ENCODE measurements at places on chromosomes 1 and 21.

GRCh38 chr1:195481293-195481692 lies 1126.9 kb downstream of the KCNT2 start:
- no peak for DNase-seq

GRCh38 chr1:165254896-165255625 lies 101.5 kb downstream of the LMX1A start:
- no peak for DNase-seq

- DNase-seq = peak; percentile 21
Measured at GRCh38 chr1:41492341-41492848, 7.9 kb upstream of the EDN2 start.

DNA sequence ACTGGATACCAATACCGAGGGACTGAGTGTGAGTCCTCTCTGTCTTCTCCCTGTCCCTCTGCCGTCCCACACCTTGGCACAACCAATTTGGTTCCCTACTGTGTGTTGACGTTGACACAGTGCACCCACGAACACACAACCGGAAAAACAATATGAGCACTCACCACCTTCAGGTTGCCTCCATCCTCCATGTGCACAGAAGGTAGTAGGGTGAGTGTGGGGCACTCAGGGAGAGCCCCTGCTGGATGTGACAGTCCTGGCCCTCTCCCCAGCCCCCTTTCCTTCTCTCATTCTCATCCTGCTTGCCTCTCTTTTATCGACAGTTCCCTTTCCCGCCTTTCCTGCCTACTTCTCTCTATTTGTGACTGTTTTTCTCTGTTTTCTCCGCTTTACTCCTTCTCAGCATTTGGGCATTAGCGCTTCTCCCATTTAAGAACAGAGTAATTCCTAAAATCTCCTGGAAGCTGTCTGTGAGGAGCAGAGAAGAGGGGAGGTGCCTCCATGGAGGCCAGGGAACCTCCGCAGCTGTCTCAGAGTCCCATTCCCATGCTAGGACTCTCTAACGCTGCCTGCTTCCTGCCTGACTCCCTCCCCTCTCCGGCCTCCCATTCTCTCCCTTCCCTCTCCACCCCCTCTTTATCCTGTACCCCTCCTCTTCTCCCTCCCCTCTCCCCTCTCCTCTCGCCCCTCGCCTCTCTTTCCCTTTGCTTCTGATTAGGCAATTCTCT lies 16.4 kb downstream of the CADM3 start:
- DNase-seq = no peak

- no peak for DNase-seq
Measured at GRCh38 chr1:100482167-100482566, 55.8 kb upstream of the GPR88 start.

GRCh38 chr1:78536427-78536826 lies 45.7 kb downstream of the PTGFR start:
- no peak for DNase-seq

DNA sequence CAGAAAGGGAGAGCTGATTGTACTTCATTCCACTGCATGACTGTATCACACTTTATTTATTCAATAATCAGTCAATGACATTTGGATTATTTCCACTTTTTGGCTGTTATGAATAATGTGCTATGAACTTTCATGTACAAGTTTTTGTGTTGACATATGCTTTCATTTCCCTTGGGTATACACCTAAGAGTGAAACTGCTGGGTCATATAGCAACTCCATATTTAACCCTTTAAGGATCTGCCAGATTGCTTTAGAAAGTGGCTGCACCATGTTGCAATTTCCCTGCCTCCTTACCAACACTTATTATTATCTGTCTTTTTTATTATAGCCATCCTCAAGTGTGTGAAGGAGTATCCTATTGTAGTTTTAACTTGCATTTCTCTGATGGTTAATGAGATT lies 108.8 kb upstream of the KCNK1 start:
- DNase-seq = no peak

DNA sequence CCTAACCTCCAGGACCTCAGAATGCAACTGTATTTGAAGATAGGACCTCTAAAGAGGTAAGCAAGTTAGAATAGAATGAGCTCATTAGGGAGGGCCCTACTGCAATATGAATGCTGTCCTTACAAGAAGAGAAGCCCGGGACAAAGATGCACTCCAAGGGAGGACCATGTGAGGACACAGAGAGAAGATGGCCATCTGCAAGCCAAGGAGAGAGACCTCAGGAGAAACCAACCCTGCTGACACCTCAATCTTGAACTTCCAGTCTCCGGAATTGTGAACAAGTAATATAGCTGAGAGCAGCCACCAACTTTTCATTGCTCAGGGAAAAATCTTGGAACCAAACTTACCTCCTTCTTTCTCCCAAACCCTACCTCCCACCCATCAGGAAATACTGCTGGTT lies 15.0 kb upstream of the GALNT2 start:
- no peak for DNase-seq

- no peak for DNase-seq
Measured at GRCh38 chr21:39097335-39097861, 85.9 kb downstream of the PSMG1 start.

GRCh38 chr1:172588296-172589291 lies 55.6 kb downstream of the SUCO start:
- no peak for DNase-seq

GRCh38 chr1:34619256-34619655 lies 135.6 kb upstream of the GJB5 start:
- no peak for DNase-seq

DNA sequence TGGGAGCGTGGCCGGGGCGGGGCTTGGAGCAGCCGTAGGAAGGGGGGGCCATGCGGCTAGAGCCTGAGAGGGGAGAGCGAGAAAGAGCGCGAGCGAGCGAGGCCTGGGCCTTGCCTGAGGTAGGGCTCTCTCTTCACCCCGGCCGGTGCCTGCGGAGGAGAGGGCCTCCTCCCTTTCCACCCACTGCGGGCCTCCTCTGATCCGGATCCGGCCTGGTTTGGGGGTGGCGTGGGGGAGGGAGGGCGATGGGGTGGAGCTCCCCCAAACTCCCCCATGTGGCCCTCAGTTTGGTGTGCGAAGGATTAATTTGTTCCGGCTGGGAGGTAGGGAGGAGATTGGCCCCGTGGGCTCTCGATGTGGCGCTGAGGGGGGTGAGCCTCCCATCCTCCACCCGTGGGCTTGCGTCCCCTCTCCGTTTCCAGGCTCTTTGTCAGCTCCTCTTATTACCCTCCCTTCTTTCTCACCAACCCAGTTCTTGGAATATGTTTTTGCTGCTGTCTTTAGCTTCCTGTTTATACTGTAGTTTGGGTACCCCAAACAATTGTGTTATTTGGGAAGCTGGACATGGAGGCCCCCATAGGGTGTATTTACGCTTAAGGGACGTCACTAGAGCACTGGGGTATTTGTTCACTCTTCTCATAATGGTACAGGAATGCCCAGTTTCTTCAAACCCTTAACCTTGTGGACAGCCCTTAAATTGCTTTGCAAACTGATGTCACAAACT lies 685 bp downstream of the UBAP2L start:
- DNase-seq = peak; percentile 56

GRCh38 chr1:224959656-224960055 lies 30.2 kb downstream of the DNAH14 start:
- no peak for DNase-seq

DNA sequence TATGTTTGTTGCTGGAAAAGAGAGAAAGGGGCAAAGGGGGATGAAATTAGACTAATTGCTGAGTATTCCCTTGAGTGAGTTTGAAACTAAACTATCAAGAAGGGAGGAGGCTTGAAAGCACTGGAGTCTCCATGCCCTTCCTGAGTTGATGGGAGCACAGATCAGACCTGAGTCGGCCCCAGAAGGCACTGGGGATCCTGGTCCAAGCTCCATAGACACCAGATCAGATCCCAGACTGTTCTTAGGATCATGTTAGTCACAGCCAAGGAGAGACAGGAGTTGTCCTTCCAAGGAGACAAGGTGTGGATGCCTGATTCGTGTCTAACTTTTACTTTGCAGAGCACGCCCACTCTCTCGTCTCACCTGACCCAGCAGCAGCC lies 152.3 kb downstream of the NR5A2 start:
- no peak for DNase-seq

GRCh38 chr1:10507111-10507879 lies 32.5 kb downstream of the PEX14 start:
- DNase-seq = no peak

GRCh38 chr21:37075214-37075770 lies 2.2 kb downstream of the TTC3 start:
- DNase-seq = no peak

Data from stimulated activated CD4-positive, alpha-beta T cell treated with anti-CD3 and anti-CD28 coated beads, Interleukin-1b, Interleukin-23, amount 100 ng/mL, for 24 hours (primary cell).